Right hindlimb (tissue), 1 donor: ENCODE measurements at places on chromosomes 3 and 15.

DNA sequence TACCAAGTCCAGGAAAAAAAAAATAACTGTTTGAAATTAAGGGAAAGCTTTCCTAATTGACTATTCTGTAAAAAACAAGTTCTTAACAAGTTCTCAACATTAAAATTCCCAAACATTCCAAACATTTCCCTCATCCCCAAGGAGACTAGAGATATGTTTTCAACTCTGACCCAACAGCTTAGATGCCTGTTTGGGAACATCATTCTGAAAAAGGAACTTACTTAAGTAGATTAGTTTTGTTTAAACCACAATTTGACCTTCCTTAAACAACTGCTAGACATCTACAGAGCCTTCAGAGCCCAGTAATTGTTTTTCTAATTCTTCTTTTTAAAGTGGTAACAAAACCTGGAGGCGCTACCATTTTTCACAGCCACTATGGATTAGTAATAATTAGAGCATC lies 12.8 kb downstream of the UBR1 start:
- no peak for DNase-seq

- DNase-seq: no peak
Observed at GRCh38 chr3:82012775-82013174, 251.3 kb upstream of the GBE1 start.

GRCh38 chr3:118587847-118588246 lies 446.8 kb downstream of the IGSF11 start:
- no peak for DNase-seq

GRCh38 chr3:13598201-13598600 lies 49.3 kb downstream of the FBLN2 start:
- DNase-seq: no peak
